CD8-positive, alpha-beta memory T cell (primary cell): ENCODE measurements at places on chromosomes 2 and 18.

- DNase-seq, result no peak
These were observed 12.0 kb downstream of the SEPTIN10 start for GRCh38 chr2:109601783-109602182.

DNA sequence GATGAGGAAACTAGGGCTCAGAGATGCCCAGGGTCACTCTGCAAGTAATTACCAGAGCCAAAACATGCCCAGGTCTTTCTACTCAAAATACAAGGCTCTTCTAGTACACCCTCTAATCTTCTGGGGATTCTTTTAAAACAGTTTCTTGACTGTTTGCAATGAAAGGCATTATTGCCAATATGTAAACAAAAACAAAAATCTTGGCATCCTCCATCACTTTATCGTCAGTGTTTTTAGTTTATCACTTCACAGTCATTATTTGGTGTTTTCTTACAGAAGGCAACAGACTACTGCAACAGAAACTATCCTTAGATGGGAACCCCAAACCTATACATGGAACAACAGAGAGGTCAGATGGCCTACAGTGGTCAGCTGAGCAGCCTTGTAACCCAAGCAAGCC, 71.0 kb downstream of the KCTD18 start:
- no peak for DNase-seq

DNA sequence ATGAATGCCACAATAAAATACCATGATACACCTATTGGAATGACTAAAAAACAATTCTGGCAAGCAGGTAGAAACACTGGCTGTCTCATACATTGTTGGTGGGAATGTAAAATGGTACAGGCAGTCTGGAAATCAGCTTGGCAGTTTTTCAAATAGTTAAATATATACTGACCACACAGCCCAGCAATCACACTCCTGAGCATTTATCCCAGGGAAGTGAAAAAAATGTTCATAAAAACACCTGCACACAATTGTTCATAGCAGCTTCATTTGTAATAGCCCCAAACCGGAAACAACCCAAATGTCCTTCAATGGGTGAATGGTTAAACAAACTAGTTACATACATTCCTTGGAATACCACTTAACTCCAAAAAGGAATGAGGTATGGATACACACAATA, 137.2 kb downstream of the TFCP2L1 start:
- no peak for DNase-seq

DNA sequence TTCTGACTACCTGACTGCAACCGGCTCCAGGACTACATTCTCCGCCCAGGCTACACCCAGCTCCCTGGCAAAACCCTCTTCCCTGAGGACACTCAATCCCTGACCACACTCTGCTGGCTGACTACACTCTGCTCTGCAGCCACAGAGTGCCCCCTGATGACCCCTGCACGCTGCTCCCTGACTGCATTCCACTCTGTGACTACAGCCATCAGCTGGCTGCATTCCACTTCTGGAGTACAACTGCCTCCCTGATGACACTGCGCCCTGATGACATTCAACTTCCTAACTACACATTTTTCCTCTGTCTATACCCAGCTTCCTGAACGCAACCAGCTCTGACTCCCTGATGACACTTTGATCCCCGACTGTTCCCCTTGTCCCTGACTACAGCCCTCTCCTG, 71.3 kb upstream of the NRXN1 start:
- no peak for DNase-seq

- no peak for DNase-seq
These were observed 894.1 kb upstream of the PIK3C3 start for GRCh38 chr18:41060967-41061366.
